ENCODE measurements at places on chromosomes 11 and 22.

GRCh38 chr22:46448333-46448732 lies 89.1 kb downstream of the CELSR1 start:
- no peak for DNase-seq

GRCh38 chr22:25492841-25493734 lies 71.4 kb upstream of the GRK3 start:
- DNase-seq, result no peak

DNA sequence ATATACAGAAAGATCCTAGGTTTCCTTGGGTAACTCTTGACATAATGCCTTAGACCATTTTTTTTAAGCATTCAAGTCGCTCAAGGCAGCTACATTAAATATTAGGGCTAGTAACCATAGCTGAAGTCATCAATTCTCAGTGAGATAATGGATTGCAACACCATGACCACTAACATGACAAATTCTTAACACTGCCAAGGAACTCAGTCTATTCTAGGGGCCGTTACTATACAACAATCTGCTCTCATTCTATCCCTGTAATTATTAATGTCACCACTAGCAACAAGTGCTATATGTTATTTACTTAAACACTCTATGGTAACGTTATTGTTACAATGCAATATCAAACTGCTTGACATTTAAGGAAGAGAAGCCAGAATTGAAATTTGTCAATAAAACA lies 3.2 kb upstream of the STK33 start:
- peak; percentile 5 for DNase-seq

DNA sequence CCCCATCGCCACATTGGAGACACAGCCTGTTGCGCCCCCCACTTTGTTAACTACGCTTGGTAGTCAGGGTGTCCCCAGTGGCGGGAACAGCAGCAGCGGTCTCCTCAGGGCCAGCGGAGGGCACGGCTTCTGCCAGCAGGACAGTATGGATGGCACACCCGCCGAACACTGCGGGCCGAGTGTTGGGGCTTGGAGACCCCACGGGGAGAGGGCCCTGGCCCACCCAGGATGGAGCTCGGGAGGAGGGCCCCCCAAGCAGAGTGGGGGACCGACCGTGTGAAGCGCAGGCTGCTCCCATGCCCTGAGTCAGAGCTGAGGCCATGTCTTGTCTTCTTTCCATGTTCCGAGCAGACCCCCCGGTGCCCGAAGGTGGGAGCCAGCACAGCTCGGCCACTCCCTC lies 17.8 kb downstream of the MRPL23 start:
- DNase-seq, result no peak

DNA sequence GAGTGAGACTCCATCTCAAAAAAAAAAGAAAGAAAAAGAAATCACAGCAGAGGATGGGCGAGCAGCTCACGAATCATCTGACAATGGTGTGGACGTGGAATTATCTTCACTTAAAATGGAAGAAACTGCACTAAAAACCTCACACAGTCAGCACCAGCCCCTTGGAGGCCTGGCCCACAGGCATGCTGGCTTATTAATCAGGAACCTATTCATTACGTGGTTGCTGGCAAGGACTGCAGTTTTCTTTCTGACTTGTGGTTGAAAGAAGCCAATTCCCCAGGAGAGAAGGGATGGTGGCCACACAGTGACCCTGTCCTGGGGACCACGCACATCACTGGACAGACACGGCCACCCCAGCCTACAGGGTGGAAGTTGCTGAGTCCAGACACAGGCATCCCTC lies 401.1 kb downstream of the CTTN start:
- DNase-seq, result no peak

- no peak for DNase-seq
These were observed 734.3 kb downstream of the BRD1 start for GRCh38 chr22:49093192-49093880.

- DNase-seq, result no peak
These were observed 59.8 kb upstream of the OR9G4 start for GRCh38 chr11:56808326-56808725.

DNA sequence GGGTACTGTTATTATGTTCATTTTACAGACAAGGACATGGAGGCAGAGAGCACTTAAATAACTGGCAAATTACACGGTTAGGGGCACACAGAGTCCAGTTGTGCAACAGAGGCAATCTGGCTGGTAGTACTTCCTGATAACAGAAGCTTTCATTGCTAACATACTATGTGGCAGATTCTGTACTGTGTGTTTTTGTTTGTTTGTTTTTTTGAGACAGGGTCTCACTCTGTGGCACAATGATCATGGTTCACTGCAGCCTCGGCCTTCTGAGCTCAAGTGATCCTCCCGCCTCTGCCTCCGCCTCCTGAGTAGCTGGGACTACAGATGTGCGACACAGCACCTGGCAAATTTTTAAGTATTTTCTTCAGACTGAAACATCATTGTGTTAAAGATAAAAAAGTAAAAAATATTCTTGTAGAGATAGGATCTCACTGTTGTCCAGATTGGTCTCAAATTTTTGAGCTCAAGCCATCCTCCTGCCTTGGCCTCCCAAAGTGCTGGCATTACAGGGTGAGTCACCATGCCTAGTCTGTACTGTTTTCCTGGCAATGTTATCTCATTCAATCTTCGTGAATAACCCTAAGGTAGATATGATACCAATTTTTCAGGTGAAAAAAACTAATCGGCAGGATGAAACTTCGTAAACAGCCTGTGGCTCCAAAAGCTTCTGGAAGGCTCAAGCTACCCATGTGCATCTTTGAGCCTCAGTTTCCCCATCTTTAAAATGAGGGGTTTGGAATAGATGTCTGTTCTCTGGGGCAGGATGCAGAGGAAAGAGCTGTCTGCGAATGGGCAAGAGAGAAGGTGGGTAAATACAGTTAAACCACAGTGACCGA lies 921 bp upstream of the NUCB2 start:
- peak; percentile 24 for DNase-seq

DNA sequence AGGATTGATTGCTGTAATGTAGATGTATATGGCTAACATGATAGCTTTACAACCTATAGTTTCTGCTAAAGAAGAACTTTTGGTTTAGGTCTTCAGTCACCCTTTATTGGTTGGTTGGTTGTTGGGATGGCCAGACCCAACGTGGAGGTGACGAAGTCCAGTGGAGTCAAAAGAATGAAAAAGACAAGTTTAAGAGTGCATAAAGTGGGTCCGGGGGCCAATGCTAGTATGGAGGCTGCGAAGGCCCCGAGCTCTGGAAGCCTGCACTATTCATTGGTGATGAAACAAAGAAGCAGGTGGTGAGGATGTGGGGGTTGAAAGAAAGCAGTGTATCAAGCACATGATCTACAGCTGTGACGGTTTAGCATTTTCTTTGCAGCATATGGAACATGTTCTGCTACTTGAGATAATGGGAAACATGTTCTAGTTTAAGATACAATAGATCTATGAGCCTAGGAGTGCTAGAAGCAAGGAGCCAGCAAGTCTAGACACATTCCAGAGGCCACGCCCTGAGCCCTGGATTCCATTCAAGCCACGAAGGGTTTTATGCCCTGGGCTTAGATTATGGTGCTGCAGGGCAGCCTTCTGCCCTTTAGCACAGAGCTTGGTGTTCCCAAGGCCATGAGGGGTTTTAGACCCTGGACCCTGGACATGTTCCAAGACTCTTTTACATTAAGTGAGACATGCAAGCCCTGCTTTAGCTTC lies 6.3 kb downstream of the TCP11L1 start:
- no peak for DNase-seq

DNA sequence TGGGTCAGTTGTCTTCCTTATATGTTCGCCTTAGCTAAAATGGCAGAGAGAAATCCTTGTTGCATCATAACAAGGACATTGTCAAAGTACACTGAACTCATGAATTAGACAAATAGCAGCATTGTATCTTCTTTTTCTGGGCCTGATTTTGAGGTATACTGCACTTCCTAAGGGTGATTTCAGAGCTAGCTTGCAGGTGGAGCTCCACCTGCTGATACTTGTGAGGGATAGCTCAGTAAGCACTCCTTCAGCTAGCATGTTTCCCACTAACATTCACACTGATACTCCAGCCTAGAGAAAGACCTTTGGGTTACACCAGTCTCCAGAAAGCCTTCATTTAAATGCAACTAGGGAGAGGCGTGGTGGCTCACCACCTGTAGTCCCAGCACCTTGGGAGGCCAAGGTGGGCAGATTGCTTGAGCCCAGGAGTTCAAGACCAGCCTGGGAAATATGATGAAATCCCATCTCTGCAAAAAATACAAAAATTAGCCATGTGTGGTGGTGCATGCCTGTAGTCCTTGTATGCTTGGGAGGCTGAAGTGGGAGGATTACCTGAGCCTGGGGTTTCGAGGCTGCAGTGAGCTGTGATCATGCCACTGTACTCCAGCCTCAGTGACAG lies 29.8 kb downstream of the JAM3 start:
- no peak for DNase-seq

DNA sequence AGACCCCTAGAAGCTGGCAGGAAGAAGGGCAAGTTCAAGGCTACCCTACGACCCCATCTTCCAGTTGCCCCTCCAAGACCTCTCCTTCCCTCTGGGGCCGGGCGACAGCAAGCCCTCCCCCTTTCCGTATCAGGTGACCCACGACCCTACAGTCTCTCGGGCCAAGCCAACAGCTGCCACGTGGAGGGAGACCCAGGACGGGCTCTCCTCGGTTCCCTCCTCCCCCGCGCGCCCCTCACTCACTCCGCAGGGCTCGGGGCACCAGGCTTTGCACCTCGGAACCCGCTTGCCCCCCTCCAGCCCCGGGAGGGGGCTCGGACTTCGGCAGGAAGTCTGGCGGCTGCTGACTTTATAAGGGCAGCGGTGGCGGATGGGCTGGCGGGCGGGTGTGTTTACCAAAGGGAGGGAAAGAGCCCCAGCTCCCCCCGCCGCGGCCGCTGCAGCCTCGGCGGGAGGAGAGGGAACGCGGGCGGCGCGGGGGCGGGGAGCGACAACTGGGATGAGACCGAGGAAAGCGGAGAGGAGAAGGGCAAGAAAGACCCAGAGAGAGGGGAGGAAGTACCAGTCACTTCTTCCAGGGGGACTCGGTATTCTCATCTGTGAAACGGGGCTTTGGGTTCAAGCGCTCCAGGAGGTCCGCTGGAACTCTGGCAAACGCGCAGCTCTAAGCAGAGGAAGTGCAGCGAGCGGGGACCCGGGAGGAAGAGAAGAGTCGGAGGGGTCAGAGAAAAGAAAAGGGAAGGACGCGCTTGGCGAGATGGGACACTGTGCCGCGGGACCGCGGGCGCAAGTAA lies 767 bp downstream of the SLC43A1 start:
- no peak for DNase-seq

GRCh38 chr22:36986242-36986821 lies 32.9 kb downstream of the TST start:
- no peak for DNase-seq

GRCh38 chr11:37076866-37077265 lies 478.8 kb upstream of the RAG2 start:
- no peak for DNase-seq

- no peak for DNase-seq
These were observed 8.4 kb downstream of the BEST1 start for GRCh38 chr11:61958590-61958989.

DNA sequence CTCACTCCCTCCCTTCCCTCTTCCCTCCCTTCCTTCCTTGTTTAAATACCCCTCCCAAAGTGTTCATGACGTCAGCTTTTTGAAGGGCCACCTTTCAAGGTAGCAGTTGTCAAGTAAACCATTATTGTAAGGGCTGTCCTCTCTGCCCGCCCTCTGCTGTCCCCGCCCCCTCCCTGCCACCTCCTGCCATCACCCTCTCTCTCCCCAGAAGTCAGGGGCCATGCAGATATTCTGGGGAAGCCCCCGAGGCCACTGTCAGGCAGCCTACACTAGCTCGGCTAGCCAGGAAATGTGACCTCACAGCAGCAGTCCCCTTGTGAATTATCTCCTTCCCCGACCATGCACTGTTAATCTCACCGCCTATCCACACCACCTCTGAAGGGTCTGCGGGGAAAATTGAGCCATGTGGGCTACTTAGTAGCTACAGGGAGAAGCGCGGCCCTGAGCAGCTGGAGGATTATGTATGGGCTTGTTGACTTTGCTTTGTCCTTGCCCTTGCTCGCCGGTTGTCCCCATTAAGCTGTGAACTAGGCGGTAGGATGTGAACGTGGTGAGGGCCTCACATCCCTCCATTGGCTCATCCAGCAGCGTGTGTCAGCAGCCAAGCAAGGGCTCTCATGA lies 42.1 kb upstream of the ATXN10 start:
- DNase-seq, result no peak

- no peak for DNase-seq
These were observed 4.0 kb upstream of the INS start for GRCh38 chr11:2164861-2165555.

DNA sequence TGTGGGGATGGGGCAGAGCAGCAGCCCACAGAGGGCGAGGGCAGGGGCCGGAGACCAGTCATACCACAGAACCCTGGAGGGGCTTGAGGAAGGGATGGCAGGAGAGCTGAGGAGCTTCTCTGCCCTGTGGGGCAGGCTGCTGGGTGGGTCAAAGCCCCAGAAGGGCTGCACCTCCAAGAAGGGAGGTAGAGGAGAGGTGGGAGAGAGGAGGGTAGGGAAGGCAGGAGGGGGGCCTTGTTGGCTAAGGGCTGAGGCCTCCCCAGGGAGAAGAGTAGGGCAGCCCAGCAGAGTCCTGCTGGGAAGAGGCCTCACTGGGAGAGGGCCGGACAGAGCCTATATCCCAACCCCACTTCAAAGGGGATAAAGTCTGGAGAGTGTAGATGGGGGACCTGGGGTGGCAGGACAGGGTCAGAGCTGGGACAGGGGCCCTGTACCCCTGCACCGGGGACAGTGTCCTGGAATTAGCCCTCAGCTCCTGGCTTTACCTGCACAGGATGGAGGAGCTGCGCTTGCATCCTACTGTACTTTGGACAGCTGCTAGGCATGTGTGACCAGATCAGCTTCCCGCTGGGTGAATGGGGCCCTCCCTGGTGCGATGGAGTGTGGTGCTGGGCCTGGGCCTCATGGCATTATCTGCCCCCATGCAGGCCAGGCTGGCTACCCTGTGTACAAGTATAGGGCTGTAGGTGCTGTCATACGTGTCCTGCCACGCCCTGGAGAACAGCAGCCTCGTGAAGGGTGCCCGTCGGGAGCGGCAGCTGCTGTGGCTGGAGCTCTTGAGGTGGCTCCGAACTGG lies 7.3 kb downstream of the DGCR6L start:
- no peak for DNase-seq

- no peak for DNase-seq
These were observed 11.0 kb downstream of the CARS1 start for GRCh38 chr11:3046190-3046589.

GRCh38 chr22:49753961-49754695 lies 73.5 kb downstream of the BRD1 start:
- no peak for DNase-seq
